Activated CD4-positive, alpha-beta T cell treated with anti-CD3 and anti-CD28 coated beads, Interleukin-2, amount 50 U/mL, for 1 hour (primary cell): ENCODE measurements at places on chromosomes 6 and 20.

DNA sequence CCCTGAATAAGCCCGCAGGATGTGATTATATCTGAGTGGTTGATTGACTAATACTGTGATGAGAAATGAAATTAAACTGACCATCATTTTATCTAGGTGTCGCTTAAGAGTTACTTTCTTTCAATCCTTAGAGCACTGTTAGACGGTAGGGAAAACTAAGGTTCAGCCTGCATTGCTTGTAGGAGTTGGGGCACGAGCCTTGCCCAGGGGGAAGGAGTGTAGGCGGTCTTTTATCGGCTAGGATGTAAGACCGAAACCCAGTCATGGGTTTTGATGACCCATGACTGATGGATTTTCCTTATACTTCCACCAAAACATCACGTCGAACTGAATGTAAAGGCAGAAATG is 392 bp upstream of the TASP1 start:
- no peak for DNase-seq

- no peak for DNase-seq
These were observed 1.7 kb upstream of the TMEM170B start for GRCh38 chr6:11535801-11536230.

- no peak for DNase-seq
These were observed 393.9 kb downstream of the PAX1 start for GRCh38 chr20:22099348-22099747.

DNA sequence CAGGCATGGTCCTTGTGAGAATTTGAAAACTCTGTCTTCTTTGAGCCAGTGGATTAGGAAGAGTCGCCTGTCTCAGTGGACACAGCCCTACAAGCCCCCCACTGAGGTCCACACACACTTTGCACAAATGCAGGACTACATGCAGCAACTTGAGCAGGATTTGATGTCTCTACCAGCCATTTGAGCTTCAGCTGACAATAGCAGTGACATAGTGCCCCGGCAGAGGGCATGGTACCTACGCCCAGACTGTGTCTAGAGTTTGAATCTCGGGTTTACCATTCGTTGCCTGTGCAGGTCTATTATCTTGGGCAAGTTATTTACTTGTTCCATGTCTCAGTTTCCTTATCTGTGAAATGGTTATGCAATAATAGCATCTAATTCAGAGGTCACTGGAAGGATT is 580.1 kb downstream of the TFAP2B start:
- no peak for DNase-seq

DNA sequence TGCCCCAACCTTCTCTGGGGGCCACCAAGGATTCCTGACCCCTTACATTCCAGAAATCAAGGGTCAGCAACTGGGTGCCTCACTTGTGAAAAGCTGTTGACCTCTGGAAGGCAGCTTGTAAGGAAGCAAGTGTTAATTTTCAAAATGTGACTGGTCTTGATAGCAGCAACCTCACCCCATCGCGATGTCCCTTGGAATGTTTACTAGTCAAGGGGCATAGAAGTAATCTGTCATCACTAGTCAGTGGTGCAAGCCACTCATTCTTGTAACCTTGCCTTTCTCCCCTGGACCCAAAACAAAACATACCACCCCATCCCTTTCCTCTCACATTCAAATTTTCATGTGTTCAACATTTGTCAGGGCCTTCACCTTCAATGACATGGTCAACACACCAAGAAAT is 30.5 kb downstream of the TBX18 start:
- no peak for DNase-seq

GRCh38 chr6:88238901-88239300 is 72.8 kb upstream of the CNR1 start:
- DNase-seq: no peak

GRCh38 chr6:90429713-90430112 is 133.1 kb upstream of the BACH2 start:
- DNase-seq: no peak

DNA sequence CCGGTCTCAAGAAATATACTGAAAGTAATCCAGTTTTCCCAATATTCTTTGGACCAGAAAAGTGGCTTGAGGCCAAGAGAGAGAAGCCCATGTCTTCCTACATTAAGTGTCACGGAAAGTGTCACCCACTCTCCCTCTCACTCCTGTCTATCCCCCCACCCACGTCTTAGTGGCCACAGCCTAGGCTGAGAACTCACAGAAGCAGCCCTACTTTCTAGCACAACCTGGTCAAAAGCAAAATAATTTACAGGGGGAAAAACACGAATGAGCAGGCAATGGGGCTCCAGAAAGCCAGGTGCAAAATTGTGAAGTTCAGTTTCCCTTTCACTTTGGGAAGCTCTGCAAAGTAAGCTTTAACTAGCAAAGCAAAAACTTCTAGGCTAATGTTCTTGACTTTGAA is 118.0 kb downstream of the OPRM1 start:
- DNase-seq: no peak

DNA sequence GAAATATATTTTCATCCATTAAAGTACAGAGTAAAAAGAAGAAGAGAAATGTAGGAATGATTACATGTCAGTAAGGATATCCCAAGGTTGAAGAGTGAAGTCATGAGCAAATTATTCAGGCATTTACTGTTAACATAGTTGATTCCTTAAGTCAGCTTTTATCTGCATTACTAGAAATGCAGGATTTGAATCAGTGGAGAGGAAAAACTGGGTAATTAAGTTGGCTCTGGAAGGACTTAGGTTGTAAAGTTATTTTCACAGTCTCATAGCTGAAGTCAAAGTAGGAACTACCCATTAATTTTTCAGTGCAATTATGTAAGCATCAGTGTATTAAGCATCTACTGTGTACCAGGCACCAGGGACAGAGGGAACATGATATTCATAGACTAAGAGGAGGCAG is 7.8 kb downstream of the NAA20 start:
- no peak for DNase-seq

- no peak for DNase-seq
These were observed 101.5 kb downstream of the RPP40 start for GRCh38 chr6:4902363-4902762.

- DNase-seq: no peak
These were observed 24.1 kb upstream of the BEND6 start for GRCh38 chr6:56930846-56931245.

DNA sequence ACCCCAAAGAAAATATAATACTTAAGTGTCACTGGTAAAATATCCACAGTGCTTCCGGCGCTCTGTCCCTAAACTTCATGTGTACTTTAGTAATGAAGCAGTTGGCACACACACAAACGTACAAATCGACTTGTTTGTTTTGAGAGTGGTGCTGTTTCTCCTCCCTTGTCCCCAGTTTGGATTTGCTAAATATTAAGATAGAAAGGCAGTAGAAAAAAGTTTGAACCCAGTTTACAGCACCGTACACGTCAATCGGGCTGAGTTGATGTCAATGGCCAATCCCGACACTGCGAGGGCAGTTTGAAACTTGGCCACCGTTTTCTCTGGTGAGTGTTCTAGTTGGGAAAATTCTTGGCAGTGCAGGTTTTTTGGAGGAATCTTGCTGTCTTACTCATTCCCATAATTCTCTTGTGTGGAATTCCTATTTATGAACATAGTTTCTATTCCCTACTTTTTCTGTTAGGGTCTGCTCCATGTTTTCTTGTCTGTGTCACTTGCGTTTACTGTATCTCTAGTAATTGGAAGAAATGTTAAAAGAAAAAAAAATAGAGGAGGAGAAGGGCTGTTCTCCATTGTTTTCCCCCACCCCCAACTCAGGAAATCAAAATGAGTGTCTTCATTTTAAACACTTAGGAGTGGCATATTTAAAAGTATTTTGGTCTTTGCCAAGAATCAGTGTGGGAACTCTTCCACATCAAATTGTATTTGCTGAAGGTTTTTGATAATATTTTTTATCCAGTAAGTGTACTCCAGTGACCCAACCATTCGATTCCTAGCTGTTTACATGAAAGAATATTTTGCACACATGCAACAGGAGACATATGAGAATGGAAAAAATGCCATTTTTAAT is 72.3 kb downstream of the OR2B2 start:
- DNase-seq: no peak

DNA sequence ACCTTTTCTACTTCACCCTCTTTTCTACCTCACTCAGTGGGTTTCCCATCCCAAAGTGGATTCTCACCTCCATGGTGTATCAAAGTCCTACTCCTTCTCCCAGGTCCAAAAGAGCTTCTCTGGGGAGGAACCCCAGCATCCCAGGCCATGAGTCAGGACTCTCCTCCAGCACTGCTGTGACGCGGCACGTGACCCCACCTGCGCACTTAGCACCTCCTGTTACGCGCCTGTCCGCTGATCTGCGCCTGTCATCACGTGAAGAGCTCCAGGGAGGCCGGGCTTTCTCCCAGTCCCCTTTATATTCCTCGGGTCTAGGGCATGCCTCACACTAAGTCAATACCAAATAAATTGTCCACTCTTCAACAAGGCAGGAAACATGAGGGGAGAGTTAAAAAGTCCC is 226.9 kb upstream of the QKI start:
- no peak for DNase-seq

DNA sequence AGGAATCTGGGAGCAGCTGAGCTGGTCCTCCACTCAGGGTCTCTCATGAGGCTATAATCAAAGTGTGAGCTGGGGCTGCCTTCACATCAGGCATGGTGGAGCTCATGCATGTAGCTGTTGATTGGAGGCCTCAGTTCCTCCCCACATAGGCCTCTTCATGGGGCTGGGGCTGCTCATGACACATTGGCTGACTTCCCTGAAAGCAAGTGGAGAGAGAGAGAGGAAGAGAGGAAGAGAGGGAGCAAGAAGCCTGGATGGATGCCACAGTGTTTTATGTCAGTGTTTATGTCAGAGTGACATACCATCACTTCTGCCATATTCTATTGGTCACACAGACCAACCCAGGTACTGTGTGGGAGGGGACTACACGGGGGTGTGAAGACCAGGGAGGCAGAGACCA is 43.8 kb downstream of the EYA2 start:
- DNase-seq: no peak

GRCh38 chr6:157988700-157989063 is 7.0 kb downstream of the SYNJ2 start:
- no peak for DNase-seq

- no peak for DNase-seq
These were observed 60.4 kb upstream of the SNX9 start for GRCh38 chr6:157762636-157763035.

DNA sequence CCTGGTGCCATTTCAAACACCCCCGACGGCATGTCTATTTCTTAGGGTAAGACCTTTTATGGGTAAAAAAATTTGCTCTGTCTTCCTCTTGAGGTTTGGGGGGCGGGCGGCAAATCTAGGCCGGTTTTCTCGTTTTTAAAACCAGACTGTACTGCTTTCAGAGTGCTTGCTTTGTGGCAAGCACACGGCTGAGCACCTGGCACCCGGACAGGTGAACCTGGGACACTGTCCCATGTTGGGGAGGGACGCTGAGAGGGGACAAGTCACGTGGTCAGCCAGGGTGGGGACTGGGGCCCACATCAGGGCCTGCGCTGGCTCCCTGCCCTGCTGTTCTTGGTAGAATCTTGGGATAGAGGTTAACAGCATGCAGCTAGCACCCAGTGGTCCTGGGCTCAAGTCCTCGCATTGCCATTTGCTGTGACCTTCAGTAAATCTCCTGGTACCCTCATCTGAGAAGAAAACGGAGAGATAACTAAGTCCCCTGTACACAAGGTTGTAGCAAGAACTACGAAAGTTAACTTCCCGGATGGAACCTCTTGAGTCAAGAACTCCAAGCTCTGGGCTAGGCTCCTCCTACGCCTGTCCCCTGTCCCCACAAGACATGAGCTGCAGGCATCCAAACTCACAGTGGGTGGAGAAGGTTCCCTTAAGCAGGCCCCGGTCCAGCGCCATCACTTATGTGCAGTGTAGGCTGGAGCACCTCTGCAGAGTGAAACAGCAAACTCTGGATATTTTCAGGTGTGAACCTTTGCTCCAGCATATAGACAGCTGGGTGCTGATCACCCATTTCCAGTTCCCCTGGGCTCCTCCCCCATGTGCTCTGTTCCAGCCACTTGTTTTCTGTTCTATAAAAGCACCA is 41.7 kb downstream of the PMEPA1 start:
- no peak for DNase-seq
